ENCODE measurements at places on chromosomes 2 and 18.
A peak's percentile ranks its signal among the peaks of the same experiment; 100 is the strongest.

GRCh38 chr2:10549195-10549594, 101.1 kb upstream of the ODC1 start:
- no peak for DNase-seq

GRCh38 chr2:25279091-25279651, 62.6 kb downstream of the DNMT3A start:
- no peak for DNase-seq

- DNase-seq, result no peak
Observed at GRCh38 chr2:240584486-240585031, 2.0 kb upstream of the CAPN10 start.

GRCh38 chr2:80335411-80335810, 30.9 kb upstream of the LRRTM1 start:
- no peak for DNase-seq

DNA sequence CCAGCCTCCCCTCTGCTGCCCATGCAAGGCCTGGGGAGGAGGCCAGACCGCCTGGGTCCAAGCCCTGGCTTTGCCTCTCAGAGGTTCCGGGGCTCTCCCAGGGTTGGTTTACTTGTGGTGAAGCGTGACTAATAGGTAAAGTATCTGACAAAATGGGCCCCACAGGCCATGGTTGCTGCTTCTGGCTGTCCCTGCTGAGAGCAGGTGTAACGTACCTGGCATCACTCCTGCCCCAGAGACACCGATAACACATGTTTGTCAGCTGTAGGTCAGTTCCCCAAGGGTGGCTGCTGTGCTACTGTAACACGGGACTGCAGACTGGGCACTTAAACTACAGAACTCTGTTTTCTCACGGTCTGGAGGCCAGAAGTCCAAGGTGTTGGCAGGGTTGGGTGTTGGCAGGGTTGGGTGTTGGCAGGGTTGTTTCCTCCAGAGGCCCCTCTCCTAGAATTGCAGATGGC, 34.1 kb downstream of the ODC1 start:
- DNase-seq, result no peak

DNA sequence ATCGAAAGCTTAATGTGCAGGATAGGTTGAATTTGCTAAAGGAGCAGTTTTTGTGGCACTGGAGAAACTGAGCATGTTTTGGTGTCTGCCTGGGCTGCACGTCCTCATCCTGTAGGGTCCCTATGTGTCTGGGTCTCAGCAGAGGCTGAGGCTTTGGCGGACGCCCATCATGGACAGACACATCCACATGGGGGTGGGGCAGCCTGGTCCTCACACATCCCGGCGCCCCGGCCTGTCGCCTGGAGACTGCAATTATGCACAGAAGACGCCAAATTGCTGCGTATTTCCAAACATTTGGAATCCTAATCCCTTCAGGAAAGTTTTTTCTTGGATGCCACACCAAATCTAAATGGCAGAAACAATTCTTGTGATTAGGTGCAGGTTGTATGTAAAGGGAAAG, 128.2 kb upstream of the TWIST2 start:
- no peak for DNase-seq

GRCh38 chr2:101310834-101311695, 2.6 kb upstream of the RNF149 start:
- no peak for DNase-seq

DNA sequence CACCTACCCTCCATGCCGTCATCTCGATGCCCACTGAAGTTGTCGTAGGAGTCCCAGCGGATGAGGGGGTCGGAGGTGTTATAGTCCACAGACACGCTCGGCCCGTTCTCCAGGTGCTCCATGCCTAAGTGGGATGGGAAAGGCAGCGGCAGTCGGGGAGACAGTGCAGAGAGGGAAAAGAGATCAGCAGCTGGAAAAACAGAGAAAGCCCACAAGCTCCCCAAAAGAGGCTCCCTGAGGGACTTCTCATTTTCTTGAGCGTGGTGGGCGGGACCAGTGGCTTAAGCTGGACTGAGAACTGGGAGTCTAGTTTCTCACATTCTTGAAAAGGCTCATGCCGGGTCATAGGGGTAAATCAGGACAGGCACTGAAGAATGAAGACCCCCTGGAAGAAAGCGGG, 121.9 kb downstream of the TNS1 start:
- no peak for DNase-seq

- DNase-seq, result no peak
Observed at GRCh38 chr2:67516899-67517530, 119.9 kb downstream of the ETAA1 start.

- no peak for DNase-seq
Observed at GRCh38 chr18:36561046-36561445, 263.5 kb downstream of the FHOD3 start.

DNA sequence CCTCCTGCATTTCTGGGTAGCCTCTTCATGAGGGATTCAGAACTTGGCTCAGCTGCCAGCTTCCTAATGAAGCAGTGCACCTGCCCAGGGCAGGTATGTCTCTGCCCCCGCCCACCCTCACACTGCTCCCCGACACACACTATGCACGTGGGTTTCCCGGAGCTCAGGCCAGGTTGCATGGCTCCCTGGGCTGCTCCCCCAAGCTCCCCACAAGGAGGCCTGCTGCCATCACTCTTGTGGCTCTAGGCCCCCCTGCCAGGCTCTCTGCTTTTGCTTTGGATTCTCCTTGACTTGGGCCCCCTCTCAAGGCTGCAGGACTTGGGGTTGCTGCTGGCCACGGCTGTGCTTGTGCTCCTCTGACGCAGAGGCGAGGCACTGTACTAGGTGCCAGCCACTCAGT, 43.6 kb downstream of the ADD2 start:
- no peak for DNase-seq

DNA sequence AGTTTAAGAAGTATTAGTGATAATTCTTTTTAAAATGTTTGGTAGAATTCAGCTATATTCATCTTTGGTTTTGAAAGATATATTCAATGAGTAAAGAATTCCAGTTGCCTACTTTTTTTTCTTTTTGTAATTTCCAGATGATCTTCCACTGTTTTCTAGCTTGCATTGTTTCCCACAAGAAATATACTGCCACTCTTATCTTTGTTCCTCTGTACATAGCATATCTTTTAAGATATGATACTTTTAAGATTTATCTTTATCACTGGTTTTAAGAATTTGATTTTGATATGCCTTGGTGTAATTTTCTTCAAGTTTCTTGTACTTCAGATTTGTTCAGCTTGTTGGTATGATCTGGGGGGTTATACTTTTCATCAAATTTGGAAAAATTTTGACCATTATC, 374.4 kb downstream of the PLCL1 start:
- no peak for DNase-seq

DNA sequence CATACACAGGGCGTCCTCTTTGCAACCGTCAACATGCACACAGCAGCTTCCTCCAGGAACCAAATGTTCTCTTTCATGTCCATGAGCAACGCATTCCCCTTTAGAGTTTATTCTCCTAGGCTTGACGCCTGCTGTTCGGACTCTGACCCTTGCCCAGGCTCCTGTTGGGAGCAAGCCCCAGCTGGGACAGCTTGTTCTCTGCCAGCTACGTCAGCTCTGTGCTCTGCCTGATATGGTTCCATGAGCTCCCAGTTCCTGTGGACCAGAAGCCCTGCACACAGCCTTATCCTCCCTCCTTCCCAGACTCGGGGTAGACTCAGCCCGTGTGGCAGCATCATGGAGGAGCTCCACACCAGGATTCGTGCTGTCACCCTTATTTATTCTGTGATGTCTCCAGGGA, 253.1 kb upstream of the PXDN start:
- no peak for DNase-seq

DNA sequence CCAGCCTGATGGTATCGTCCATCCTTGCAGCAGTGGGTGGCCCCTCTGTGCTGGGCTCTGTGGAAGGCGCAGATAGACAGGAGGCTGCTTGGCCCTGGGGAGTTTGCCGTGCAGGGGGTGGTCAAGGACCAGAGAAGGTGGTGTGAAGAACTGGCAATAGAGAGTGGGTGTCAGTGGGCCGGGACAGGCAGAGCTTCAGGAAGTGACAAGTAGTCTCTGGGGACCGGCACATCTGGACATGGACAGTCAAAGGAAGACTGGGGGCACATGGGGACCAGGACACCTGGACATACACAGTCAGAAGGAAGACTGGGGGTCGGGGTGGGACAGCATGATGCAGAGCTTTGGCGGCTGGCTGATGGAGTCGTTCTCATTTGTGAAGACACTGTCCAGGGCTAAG, 335.9 kb downstream of the AGAP1 start:
- no peak for DNase-seq

GRCh38 chr18:73707035-73707434, 440.6 kb downstream of the FBXO15 start:
- no peak for DNase-seq

- no peak for DNase-seq
Observed at GRCh38 chr2:216578325-216578724, 54.9 kb upstream of the IGFBP2 start.

- DNase-seq, result no peak
Observed at GRCh38 chr2:7555260-7555659, 638.0 kb downstream of the RNF144A start.

- peak; percentile 76 for DNase-seq
Observed at GRCh38 chr2:95022309-95023221, 2.9 kb upstream of the MAL start.

DNA sequence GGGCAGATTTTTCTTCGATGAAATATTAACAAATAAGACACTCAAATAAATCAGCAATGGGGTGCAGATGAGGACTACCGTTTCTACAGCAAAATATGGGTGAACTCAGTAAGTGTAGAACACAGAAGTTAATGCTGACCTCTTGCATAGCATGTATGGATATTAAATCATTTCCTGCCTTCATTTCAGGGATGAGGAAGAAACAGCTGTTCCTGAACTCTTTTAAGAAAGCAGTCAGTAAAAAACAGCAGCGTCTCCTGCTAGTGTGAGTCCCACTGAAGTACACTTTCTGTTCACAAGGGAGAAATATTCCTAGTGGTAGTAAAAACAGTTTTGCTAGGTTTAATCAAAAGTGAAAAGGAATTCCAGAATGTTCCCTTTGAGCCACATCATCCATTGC, 379.0 kb downstream of the ZEB2 start:
- no peak for DNase-seq

DNA sequence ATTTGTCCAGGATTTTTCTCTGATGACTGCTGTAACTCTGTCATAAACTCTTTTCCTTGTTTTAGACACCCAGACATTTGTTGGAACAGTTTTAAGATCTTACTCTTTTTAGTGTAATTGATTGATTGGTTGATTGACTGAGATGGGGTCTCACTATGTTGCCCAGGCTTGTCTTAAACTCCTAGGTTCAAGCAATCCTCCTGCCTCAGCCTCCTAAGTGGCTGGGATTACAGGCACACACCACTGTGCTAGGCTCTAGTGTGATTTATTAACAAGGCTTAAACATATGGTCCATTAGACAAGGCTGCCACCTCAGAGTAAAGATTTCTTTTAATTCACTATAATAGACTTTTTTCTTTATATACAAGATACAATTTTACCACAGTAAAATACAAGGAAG, 2.0 kb downstream of the PAIP2B start:
- DNase-seq, result no peak

GRCh38 chr2:159623436-159623835, 7.1 kb upstream of the BAZ2B start:
- DNase-seq, result no peak

- no peak for DNase-seq
Observed at GRCh38 chr2:191719261-191719660, 41.3 kb downstream of the NABP1 start.
